Hair follicle dermal papilla cell (primary cell): ENCODE measurements at places on chromosomes 13 and 19. TPM values are rescaled to one million over a fixed set of nuclear protein-coding genes. Genes with fewer than 3 reads are reported as not detected.

Gene B3GNT3
- total RNA-seq, result not detected in 2 replicates

Gene RPL18A
- total RNA-seq, result 839 and 1,248 TPM in 2 replicates

Gene LYPD3
- 0.32 and 0.36 TPM in 2 replicates for total RNA-seq

Gene CHAF1A
- 5.2 and 6.4 TPM in 2 replicates for total RNA-seq

Gene CD22
- total RNA-seq, result not detected in 2 replicates

Gene CALR3
- not detected in 2 replicates for total RNA-seq

Gene RFPL4A
- total RNA-seq, result not detected in 2 replicates

Gene CLEC11A
- 56.5 and 68.2 TPM in 2 replicates for total RNA-seq

Gene POU4F1
- total RNA-seq, result not detected in 2 replicates

Gene SIGLEC5
- not detected in 2 replicates for total RNA-seq

Gene CATSPERD
- under 0.01 TPM in 1 of 2 replicates, not detected in the other for total RNA-seq

Gene LRRC4B
- total RNA-seq, result under 0.01 and 0.16 TPM in 2 replicates

Gene DCT
- total RNA-seq, result 0.16 TPM in 1 of 2 replicates, not detected in the other

Gene PTH2
- not detected in 2 replicates for total RNA-seq
